Pulmonary artery endothelial cell (primary cell): ENCODE measurements at places on chromosomes 1 and 21. TPM values are rescaled to one million over a fixed set of nuclear protein-coding genes. Genes with fewer than 3 reads are reported as not detected.

The MAGI3 gene
- 11.8 and 15.1 TPM in 2 replicates for total RNA-seq

The FAM72C gene
- 0.66 and 3.7 TPM in 2 replicates for total RNA-seq

The VSIG8 gene
- not detected in 2 replicates for total RNA-seq

The HCRTR1 gene
- 0.53 and 0.92 TPM in 2 replicates for total RNA-seq

- DNase-seq = no peak
Measured at GRCh38 chr1:185849014-185849413, 114.8 kb downstream of the HMCN1 start.

- DNase-seq = no peak
Measured at GRCh38 chr1:153693466-153693865, 15.0 kb downstream of the NPR1 start.
